Choroid plexus epithelial cell (primary cell): ENCODE measurements at places on chromosomes 4 and X.

GRCh38 chrX:1423215-1423614, 29.5 kb downstream of the ASMTL start:
- DNase-seq, result no peak

DNA sequence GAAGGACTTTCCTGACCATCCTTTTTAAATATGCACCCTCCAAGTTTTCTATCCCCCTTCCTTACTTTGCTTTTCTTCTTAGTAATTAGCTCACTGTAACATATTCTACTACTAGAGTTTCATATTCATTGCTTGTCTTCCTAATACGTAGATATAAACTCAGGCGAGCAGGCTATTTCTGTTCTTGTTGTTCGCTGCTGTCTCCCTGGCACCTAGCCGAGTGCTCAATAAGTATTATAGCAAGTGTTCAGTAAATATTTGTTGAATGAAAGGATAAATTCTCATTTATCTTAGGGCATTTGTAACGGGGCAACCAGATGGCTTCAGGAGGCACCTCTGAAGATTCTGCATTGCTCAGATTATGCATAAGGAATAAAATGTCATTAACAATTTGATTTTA, 6.8 kb upstream of the RHOH start:
- DNase-seq, result no peak

DNA sequence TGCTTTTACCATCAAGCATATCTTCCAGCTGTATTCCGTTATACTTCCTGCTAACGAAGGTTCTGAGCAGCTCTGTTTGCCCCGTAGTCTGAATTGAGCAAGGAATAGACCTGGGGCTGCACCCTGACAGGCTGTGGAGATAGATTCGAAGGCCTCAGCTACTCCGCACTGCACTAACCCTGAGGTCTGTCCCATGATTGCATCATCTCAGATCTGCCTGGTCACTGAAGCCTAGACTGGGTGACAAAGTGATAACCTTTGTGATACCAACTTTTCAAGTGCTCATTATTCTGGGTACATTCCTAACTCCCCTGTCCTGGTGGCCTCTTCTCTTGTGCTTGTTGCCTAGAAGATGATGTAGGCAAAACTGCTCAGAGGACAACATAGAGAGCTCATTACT, 29.9 kb upstream of the PGRMC1 start:
- no peak for DNase-seq

- DNase-seq, result peak; percentile 25
Measured at GRCh38 chr4:7924163-7924562, 15.5 kb downstream of the AFAP1 start.

DNA sequence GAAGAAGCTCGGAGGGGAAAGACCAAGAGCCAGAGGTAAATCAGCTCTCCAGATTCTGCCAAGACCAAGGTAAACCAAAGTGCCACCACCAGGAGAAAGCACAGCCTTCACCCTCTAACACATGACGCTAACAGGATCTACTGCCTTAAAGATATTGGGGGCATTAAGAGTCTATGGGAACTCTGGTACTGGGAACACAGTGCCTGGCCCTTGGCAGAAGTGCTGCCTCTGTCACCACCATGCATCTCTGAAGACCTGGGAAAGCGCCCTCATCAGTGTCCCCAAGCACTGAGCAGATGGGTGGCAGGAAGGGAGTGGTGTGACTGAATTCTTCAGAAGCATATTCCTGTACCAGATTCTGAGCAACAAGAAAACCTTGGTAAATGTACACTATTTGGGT, 1.3 kb downstream of the QDPR start:
- no peak for DNase-seq

- DNase-seq, result no peak
Measured at GRCh38 chrX:104854188-104854587, 288.2 kb downstream of the IL1RAPL2 start.

DNA sequence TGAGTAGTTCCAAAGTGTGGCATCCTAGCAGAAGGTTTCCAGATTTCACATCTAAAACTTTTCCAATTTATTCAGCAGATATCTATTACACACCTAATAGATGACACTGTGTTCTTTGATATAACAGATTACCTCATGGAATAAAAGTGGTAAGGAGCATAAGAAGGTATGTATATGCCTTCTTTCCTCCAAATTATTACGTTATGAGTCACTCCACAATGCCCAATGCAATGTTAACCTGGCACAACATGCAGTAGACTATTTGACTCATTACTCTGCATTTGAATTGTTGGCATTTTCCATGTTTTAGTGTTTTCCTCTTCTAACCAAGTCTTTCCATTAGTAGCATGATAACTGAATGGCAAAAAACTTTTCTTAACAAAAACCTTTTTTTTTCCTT, 383.6 kb downstream of the ADGRL3 start:
- DNase-seq, result peak; percentile 28

DNA sequence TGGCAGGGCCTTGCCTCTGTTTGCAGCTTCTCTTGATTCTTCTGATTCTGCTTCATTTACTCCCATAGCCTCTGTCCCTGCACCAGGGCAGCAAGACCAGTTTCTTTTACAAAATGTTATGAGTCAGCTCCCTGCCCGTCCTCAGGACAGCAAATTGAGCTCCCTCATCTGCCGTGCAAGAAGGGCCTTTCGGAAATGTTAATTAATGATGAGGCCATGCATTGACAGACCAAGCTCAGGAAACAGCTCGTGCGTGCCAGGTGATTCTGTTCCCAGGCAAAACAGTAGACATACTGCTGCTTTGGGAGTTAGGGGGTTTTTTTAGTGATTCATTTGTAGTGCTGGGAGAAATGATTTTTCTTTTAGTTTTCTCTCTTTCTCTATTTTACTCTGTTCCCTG, 231.7 kb downstream of the FBXW7 start:
- no peak for DNase-seq

DNA sequence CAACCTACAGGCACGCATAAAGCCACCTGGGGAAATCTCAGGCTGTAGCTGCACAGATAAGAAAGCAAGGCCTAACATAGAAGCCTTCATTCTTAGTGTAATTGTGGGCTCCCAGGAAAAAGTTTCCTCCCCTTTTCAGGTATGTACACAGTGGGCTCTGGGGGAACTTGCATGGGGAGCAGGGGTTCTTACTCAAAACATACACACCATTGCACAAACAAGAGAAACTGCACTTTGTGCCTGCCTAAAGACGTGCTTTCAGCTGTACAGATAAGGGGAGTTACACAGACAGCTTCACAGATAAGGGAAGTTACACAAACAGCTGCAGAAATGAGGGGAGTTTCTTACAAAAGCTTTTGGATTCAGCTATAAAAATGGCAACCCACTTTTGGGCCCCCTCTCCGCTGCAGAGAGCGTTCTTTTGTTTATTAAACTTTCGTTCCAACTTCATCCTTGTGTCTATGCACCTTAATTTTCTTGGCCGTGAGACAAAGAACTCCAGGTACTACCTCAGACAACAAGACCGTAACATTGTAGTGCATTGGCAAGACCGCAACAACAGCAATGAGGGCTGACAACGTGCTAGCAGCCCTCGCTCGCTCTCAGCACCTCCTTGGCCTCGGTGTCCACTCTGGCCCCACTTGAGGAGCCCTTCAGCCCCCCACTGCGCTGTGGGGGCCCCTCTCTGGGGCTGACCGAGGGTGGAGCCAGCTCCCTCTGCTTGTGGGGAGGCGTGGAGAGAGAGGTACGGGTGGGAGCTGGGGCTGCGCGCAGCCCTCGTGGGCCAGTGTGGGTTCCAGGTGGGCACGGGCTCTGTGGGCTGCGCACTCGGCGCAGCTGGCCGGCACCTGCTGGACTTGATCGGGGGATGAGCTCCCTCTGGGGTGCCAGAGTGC, 317.5 kb downstream of the RAPGEF2 start:
- no peak for DNase-seq

GRCh38 chr4:138716559-138717335, 298.8 kb upstream of the NOCT start:
- no peak for DNase-seq

GRCh38 chrX:31523884-31524536, 452.2 kb upstream of the FTHL17 start:
- DNase-seq, result no peak

DNA sequence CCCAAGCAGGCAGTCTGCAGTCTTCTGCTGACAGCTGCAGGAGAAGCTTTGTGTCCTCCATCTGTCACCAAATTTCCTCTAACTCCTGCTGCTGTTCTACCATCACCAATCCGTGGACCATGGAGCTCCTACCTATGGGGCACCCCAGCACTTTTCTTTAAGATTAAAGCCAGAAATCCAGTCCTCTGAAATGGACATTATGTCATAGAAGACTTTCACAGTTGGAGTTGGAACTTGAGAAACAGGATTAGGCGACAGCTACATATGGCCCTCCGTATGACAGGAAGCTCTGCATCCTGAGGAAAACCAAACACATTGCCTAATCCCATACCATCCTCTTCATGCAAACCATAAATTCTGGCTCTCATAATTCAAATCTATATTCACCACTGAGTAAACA, 470.6 kb upstream of the GALNTL6 start:
- no peak for DNase-seq

DNA sequence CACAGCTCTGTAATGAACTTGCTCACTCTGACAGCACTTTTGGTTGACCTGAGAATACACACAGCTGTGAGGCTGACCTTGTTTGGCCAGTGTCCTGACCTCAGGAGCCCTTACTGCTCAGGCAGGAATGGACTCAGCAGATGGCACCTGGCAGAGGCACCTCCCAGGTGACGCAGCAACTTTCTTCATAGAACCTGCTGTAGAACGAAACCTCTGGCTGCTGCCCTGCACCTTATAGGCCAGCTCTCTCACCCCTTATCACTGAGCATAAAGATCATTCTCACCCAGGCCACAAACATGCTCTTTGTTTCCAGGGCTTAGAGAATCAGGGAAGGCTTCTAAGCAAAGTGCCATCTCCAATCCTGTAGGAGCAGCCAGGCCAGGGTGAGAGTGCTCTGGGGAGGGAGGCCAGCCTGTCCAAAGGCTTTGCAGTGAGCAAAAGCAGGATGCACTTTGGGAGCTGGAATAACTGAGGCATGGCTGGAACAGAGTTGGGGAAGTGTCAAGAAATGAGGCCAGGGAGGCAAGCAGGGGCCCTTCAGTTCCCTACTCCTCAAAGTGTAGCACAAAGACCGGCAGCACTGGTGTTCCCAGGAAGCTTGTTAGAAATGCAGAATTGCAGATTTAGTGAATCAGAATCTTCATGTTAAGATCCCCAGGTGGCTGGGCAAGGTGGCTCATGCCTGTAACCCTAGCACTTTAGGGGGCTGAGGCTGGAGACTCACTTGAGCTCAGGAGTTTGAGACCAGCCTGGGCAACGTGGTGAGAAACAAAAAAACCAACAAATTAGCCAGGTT, 13.3 kb upstream of the CENPU start:
- no peak for DNase-seq

GRCh38 chr4:61984260-61984909, 784.3 kb downstream of the ADGRL3 start:
- DNase-seq, result no peak

- DNase-seq, result peak; percentile 78
Measured at GRCh38 chrX:10722851-10723250, 102.5 kb upstream of the MID1 start.

DNA sequence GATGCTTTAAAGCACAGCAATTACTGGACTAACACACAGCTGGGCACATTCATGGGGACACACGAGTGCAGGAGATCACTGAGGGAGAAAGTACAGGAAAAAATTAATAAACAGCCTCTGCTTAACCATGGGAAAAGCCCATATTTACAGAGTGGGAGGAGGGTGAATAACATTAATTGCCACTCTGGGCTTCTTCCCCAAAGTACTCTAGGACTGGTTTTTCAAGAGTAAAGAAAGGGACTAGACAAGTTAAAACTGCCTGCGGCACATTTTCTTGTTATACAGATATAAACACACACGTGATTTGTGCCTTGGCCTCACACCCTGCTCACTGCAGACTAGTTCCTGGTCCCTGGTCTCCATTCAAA, 179.7 kb upstream of the TET2 start:
- no peak for DNase-seq

DNA sequence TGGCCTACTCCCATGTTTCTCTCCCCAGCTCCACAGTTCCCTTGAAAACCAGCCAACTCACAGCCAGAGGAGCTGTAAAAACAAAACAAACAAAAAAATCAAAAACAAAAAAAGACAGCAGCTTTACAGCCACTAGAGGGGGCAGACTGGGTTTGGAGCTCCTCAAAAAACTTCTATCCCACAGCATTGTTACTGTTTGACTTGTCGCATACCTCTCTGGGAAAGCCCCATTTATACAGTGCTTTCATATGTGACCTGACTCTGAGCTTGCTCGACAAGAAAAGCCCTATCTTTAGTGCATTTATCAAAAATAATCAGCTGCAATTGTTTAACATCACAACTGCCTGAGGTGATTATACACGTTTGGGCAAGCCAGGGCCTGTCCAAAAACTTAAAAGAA, 21.6 kb downstream of the TSPAN6 start:
- DNase-seq, result peak; percentile 86

- no peak for DNase-seq
Measured at GRCh38 chr4:173556398-173557131, 26.5 kb upstream of the HAND2 start.

DNA sequence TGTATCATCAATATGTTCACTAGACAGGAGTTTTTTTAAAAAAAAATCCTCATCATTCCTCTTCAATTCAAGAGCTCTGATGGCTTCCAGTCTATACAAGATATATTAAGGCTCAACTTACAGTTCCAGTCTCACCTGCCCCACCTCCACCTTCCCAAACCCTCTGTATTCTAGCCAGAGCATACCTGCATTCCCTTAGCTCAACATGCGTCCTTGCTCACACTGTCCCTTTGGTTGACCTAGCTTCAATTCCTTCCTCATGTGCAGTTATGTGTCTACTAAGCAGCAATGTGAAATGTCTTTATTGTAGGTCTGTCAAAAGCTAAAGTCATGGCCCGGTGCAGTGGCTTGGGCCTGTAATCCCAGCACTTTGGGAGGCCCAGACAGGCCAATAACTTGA, 10.8 kb downstream of the DHX15 start:
- DNase-seq, result no peak

GRCh38 chr4:187415231-187415630, 580.3 kb upstream of the ZFP42 start:
- DNase-seq, result no peak

DNA sequence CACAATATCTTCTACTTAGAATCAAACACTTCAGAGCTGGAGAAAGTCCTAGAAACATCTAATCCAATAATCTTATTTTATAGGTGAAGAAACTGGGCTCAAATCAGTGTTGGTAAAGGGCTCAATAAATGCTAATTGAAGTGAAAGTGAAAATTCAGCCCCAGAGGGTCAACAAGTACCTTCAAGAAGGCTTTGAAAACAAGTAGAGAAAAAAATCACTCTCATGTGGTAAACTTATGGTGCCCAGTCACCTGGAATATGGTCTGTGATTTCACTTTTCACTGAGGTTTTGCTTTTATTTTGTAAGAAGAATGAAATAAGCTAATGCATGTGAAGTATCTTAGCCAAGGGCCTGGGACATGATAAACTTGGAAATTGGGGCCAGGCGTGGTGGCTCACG, 29.1 kb upstream of the EIF4E start:
- DNase-seq, result no peak
